BJ (cell line): ENCODE measurements at places on chromosomes 5 and 9.

GRCh38 chr5:142872795-142873194, 102.6 kb downstream of the ARHGAP26 start:
- no peak for DNase-seq

DNA sequence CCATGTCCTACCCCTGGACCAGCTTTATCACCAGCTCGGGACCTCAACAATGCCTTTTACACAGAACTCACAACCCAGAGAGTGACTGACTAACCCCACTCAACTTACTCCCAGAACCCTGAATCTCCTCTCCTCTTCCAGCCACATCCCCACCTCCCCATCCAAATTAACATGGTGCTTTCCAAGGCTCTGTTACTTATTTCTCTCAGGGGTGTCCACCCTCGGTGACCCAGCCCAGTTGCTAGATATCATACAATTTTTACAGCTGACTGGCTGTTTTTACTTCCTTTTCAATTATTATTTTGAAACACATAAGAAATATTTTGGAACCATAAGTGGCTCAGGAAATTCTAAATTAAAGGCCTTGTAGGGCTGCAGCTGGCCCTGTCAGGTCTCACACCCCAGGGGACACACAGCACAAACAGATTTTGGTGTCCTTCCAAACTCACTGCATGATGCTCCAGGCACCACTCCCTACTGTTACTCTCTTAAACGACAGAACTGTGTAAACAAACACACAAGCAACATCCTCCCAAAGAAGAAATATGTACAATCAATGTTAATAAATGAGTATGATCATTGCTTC, 180.6 kb downstream of the ADAMTS12 start:
- DNase-seq: no peak

DNA sequence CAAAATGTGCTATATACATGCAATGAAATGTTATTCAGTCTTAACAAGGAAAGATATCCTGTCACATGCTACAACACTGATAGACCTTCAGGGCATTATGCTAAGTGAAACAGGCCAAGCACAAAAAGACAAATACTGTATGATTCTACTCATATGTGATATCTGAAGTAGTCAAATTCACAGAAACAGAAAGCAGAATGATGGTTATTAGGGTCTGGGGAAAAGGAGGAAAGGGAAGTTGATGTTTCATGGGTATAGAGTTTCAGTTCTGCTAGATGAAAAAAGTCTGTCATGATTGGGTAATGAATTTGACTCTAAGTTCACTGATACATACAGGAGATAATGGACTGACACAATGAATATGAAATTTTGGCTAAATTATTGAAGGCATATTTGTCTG, 11.2 kb upstream of the RIC1 start:
- no peak for DNase-seq

- DNase-seq: no peak
These were observed 134.3 kb downstream of the MEF2C start for GRCh38 chr5:88748666-88749065.

DNA sequence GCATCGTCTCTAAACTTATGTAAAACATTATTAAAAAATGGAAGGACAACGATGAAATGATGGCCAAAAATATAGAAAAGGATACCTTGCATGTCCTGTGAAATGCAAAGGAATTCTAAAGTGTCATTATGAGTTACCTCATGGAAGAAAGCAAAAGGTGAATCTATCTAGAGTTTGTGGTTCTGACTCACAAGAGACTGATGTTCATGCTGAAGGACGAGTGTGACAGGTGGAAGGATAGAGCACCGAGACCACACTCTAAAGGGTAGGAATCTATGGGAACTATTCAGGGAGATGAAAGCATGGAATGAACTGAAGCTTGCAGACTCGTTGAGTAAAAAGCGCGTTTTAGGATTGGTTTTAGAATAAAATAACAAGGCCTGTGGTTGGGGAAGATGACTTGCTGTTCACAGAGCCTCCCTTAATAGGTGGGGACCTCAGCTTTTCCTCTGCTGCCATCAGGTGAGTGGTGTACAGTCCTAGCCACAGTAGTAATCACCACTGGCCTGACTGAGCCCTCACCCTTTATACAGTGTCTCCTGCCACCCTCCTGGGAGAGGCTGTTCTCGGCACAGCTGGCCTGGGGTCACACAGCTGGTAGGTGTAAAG, 11.2 kb downstream of the TENT4A start:
- no peak for DNase-seq

- DNase-seq: no peak
These were observed 88.0 kb downstream of the ARL15 start for GRCh38 chr5:54222336-54222735.

DNA sequence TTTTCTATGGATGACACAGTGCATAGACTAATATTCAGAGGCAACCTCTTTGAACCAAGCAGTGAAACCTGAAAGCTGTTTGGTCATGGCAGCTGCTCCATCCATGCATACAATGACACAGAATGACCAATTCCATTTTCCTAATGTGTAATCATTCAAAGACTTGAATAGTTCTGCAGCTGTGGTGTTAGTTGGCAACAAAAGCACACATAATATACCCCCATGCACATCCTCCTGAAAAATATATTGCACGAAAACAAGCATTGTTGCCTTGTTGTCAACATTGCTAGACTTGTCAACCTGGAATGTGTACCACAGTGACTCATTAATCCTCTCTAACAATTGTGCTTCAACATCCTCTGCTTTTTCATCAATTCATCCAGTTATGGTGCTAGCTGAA, 71.0 kb upstream of the SEMA6A start:
- no peak for DNase-seq
